Right lobe of liver (tissue), 6 donors: ENCODE measurements at places on chromosomes 16 and 17. TPM values are rescaled to one million over a fixed set of nuclear protein-coding genes. Genes with fewer than 3 reads are reported as not detected.

Gene NHLRC4
- 0.33 TPM for total RNA-seq

Gene MYH13
- total RNA-seq = not detected

Gene SCGB1C2
- not detected for total RNA-seq

Gene SLC52A1
- 0.13 TPM for total RNA-seq

Gene PLEKHH3
- total RNA-seq = 8.1 TPM

Gene IL17C
- total RNA-seq = not detected

DNA sequence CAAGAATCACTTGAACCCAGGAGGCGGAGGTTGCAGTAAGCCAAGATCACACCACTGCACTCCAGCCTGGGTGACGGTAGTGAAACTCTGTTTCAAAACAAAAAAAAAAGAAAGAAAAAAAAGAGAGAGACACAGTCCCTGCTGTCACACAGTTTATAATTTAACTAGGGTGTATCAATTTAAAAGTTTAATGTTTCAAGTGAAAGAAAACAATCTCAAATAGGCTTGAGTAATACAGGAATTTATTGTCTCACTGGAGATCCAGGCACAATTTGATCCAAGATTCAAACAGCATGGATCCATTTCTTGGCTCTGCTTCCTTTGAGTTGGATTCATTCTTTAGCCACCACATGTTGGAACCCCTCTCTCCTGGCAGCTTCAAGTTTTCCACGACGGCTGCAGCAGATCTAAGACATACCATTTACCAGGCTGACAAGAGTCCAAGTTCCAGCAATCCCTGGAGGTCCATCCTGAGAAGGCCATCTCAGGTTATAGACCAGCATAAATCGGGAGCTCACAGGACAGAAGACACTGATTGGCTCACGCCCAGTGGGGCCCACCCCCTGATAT lies 97.5 kb downstream of the YPEL2 start:
- DNase-seq = no peak

DNA sequence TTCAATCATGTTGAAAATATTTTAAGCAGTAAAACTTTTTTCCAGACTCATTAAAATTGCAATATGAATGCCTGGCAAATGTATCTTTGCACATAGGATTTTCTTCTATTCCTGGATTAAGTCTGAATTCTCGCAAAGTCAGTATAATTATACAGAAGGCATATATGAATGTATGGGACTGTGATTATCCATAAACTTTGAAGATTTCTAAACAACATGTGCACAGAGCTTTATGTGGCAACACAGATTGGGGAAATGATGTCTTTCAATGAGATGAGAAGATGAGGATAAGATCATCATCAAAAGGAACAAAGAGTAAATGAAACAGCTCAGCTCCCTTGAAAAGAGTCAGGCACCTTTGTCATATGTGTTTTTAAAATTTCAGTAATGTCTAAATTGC lies 635.3 kb downstream of the CDH11 start:
- DNase-seq = no peak

GRCh38 chr17:71024172-71024571 lies 854.8 kb downstream of the KCNJ2 start:
- no peak for DNase-seq

DNA sequence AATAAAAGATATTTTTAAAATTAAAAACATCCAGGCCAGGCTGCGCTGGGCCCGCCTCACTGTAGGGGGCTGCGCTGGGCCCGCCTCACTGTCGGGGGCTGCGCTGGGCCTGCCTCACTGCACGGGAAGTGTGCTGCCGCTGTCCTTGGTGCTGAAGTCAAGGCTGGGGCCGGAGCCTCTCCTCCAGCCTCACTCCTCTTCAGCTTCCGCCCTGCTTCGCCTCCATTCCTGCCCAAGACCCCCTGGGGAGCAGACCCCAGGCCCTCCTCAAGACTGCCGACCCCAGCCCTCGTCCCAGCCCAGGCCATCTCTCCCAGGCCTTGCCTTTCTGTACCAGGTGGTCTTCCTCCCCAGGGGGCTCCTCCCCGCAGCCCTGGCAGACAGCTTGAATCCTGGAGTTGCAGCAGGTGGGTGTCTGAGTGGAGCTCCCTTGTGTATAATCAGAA lies 26.2 kb downstream of the ENDOV start:
- DNase-seq = no peak

- DNase-seq = no peak
Observed at GRCh38 chr16:79082970-79083369, 517.6 kb downstream of the MAF start.

GRCh38 chr17:49997301-49997650 lies 2.3 kb upstream of the DLX3 start:
- no peak for DNase-seq

DNA sequence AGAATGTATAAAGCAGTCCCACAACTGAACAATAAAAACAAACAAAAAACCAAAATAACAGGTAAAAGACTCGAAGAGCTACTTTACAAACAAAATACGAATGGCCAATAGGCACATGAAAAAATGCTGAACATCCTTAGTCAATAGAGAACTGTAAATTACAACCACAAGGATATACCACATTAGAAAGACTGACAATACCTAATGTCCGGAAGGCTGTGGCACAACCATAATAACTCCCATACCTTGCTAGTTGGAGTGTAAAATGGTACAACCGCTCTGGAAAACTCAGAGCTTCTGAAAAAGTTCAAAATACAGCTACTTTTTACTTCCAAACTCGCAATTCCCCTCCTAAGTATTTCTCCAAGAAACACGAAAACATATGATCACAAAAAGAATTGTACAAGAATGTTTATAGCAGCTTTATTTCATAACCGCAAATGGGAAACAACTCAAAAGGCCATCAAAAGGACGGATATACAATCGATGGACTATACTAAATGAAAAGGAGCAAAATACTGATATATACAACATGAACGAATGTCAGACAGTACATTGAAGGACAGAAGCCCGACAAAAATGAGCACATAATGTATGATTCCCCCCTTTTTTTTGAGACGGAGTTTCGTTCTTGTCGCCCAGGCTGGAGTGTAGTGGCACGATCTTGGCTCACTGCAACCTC lies 2.3 kb downstream of the TP53 start:
- no peak for DNase-seq

DNA sequence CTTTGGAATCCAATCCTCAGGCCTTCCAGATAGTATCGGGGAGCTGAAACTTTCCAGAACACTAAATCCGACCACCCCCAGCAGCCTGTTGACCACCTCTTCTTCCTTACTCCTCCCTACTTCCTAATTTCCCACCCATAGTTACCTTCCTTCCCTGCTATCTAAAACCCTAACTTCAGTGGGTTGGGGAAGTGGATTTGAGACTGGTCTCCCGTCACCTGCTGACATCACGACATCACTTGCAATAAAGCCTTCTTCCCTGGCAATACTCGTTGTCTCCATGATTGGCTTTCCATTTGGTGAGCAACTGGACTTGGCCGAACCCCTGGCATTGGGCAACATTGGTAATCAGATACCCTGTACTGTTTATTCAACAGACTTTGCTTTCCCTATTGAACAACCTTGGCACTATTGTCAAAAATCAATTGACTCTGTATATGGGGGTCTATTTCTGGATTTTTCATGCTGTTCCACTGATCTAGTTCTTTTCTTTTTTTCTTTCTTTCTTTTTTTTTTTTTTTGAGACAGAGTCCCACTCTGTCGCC lies 11.8 kb upstream of the FOXK2 start:
- peak; percentile 62 for DNase-seq

GRCh38 chr17:51668155-51668962 lies 408.0 kb downstream of the UTP18 start:
- DNase-seq = no peak

- DNase-seq = peak; percentile 45
Observed at GRCh38 chr17:19302791-19303331, 59.7 kb downstream of the B9D1 start.

DNA sequence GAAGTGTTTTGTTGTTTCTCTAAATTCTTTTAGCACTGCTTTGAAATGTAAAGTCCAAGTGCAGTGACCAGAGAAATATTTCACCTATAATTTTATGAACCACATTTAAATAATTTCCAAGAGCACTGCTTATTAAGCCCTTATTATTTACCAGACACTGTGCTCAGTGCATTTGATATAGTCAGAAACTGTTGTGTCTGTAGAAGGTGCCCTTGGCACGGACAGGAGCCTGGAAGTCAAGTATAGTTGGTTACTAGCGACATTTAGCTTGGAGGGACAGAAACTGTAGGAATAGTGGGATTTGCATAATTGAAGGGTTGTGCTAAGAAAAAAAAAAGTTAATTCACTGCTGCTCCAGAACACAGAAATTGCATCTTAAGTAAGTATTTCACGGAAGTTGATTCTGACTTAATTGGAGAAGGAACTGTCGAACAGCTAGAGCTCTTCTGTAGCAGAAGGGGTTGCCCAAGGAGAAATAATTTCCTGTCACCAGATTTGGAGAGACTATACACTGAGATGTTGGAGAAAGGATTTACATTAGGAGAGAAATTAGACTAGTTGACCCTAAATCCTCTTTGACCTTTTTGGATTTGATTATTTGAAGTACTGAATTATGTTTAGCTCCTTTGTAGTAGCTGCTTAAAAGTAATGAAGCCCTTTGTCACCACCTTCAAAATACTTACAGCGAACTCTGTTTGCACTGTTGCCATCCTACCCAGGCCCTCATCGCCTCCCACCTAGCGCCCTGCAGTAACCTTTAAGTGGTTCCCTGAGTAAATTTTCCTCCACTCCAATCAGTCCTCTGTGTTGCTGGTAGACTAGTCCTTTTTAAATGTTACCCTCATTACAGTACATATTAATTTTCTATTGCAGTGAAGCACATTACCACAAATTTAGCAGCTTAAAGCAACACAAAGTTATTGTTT lies 25.6 kb downstream of the COX10 start:
- no peak for DNase-seq

DNA sequence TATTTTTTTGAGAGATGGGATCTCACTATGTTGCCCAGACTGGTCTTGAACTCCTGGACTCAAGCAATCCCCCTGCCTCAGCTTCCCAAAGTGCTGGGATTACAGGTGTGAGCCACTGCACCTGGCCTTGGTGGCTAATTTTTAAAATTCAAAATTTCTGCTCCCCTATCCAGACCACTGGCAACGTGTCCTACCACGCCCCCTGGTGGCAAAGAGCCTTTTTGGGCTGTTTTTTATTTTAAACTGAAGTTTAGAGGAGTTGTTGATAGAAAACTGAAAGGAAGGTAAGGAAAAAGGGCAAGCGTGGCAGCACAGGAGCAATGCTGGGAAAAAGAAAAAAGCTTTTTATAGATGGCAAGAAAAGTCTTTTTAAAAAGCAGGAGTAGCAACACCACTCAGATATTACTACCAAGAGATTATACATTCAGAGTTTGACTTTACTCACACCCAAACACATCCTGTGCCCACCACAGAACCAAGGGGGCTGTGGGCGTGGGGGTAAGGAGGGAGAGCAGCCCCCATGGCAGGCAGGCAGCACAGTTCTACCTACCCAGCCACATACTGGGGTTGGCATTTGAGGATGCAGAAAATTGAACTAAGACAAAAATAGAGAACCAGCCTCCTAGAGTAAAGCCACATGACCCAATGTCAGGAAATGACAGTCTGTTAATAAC lies 4.2 kb upstream of the MXRA7 start:
- no peak for DNase-seq

DNA sequence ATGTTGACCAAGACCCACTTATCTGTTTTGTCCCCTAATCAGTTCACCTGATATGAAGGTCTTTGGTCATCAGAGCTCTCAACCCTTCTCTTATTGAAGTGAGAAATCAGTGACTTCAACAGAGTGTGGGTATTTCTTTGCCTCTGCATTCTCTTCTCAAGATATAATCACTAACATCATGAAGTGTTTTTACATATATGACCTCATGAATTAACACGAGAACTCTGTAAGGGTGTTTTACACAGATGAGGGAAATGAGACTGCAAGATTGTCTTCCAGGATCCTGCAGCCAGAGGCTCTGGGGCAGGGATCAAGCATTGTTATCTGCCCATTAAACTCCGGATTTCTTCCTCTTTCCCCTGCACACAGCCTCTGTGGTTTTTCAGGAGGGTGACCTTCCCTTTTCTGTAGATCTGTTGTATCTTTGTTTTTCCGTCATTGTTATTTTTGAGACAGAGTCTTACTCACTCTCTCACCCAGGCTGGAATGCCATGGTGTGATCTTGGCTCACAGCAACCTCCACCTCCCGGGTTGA lies 22.7 kb downstream of the LCMT1 start:
- DNase-seq = no peak

DNA sequence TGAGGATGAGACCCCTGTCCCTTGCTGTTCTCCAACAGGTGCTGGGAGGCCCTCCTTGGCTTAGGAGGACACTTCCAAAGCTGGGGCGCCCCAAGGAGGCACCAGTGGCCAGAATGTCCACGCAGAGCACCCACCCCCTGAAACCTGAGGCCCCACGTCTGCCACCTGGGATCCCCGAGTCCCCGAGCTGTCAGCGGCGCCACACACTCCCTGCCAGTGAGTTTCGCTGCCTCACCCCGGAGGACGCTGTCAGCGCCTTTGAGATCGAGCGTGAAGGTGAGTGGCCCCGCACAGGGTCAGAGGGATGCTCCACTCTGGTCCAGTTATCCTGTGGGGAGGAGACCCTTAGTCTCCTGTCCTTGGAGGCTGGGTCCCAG lies 1.2 kb downstream of the AANAT start:
- DNase-seq = no peak

- DNase-seq = no peak
Observed at GRCh38 chr16:68297908-68298307, 12.8 kb downstream of the SLC7A6OS start.

DNA sequence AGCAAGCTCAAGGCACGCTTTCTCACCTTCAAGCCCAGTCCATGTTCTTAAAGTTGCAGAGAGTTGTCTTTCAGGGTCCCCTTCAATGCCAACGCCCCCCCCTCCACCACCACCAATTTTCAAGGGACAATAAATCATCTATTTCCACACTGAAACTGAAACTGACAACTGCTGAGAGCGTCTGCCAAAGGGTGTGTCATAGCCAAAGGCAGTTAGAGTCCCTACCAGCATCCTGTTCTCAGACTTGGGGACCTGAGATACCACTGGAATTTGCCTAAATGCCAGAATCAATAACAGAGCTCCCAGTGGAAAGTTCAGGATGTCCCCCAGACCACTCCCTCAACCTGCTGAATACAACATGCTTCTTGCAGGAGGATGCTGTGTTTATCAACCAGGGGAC lies 133.2 kb upstream of the SOX9 start:
- DNase-seq = no peak

DNA sequence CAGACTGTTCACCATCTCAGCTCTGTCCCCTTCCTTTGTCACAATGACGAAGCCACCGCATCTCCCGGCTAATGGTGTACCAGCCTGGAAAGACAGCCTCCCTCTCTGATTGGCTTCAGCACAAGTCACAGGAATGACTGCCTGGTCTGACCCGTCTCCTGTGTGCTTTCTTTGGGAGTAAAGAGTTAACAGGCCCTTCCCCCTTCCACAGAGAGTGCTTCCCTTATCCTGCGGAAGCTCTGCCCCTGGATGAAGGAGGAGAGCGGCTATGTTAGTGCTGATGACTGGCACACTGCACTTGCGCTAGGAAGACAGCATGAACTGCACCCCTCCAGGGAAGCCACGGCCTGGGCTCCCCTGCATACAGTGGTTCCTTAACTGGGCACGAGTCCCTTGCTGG lies 11.3 kb downstream of the USB1 start:
- no peak for DNase-seq

- no peak for DNase-seq
Observed at GRCh38 chr16:76963614-76964315, 227.2 kb upstream of the MON1B start.

- DNase-seq = peak; percentile 46
Observed at GRCh38 chr16:2043667-2044451, 3.8 kb downstream of the NTHL1 start.

- DNase-seq = no peak
Observed at GRCh38 chr17:82601447-82602000, 46.7 kb downstream of the WDR45B start.
